NCI-H2081 treated with DMSO at 0.1 percent for 48 hours (cell line): ENCODE measurements at places on chromosomes 12 and 14.

DNA sequence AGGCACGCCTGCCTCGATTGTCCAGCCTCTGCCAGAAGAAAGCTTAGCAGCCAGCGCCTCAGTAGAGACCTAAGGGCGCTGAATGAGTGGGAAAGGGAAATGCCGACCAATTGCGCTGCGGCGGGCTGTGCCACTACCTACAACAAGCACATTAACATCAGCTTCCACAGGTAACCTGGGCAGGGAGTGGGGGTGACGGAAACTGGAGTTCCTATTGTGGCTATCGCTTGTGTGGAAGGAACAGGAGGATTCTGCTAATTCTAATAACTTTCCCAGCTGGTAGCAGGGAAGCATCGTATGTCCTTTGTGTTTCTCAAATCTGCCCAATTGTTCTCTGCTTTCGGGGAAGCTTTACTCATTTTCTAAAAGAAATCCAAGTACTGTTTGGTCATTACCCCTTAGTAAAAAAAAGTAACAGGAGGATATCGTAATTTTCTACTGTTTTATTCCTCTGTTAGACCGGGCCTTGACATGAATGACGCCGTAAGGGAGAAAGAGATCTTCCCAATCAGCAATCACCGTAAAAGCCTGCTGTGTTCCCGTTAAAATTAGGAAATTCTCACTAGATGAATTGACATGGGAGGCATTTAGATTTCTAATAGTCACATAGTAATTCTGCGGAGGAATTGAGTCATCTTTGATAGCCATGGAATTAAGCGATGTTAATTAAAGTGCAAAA is 449 bp downstream of the THAP2 start:
- DNase-seq = no peak

DNA sequence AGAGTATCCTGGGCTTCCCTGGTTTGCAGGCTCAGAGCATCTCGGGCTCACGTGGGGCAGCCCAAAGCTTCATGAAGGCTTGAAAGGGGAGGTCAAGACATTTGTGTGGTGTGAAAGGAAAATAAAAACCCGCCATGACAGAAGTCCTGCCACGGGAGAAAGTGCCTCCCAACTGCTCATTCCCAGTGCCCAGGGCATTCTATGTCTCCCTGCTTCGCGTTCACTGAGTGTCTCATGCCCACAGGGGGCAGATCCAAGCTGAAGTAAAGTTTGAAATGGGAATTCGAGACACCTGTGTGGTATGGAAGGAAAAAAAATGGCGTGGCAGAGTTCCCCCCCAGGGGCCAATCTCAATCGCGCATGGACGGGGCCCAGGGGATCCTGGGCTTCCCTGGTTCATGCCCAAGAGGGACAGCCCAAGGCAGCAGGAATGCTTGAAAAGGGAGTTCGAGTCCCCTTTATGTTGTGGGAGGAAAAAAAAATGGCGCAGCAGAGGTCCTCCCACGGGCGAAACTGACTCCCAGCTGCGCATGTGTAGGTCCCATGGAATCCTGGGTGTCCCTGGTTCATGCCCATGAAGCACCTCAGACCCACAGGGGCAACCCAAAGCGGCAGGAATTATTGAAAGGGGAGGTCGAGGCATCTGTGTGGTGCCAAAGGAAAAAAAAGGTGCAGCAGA is 576.7 kb downstream of the ALG10 start:
- no peak for DNase-seq

- no peak for DNase-seq
These were observed 16.3 kb downstream of the CREBL2 start for GRCh38 chr12:12628013-12628412.

GRCh38 chr12:80100591-80100990 is 1.3 kb downstream of the OTOGL start:
- no peak for DNase-seq

GRCh38 chr12:94650143-94651056 is at the start of gene TMCC3:
TMCC3 (minus strand) TSS chr12:94650557; CDS start chr12:94650430, 127 bp downstream.
- no peak for DNase-seq

- DNase-seq = no peak
These were observed 128.2 kb downstream of the RGS6 start for GRCh38 chr14:72060460-72060859.

DNA sequence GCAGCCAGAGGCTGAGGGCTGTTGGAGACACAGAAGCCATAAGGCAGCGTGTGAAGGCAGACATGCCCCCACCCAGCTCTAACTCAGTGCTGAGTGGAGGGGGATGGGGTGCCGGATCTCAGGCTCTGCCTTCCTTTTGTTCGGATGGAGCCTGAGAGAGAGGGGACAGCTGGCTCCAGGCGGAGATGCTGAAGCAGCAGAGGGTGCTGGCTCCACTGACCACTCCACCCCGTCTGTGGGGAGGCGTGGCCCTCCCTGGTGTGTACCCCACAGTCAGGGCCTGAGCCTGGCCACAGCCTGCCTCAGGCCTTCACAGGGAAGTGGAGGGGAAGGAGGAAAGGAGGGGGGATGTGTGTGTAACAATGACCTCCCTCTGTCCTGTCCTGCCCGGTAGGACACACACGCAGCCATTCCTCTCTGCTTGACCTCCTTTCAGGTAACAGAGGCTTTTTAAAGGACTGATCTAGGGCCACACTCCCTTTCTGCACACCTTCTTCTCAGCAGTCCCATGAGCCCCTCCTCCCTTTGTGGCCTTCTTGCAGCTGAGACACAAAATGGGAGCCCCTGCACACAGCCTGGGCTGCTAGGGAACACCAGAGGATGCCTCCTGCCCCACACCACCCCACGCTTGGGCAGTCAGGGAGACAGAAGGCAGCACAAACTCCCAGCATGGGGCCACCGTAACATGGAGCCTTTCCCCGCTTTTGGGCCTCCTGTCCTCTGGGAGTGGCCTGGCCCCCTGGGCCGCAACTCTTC is 9.6 kb upstream of the ENDOU start:
- DNase-seq = no peak

- DNase-seq = no peak
These were observed 36.7 kb downstream of the SPATS2 start for GRCh38 chr12:49403971-49404450.

DNA sequence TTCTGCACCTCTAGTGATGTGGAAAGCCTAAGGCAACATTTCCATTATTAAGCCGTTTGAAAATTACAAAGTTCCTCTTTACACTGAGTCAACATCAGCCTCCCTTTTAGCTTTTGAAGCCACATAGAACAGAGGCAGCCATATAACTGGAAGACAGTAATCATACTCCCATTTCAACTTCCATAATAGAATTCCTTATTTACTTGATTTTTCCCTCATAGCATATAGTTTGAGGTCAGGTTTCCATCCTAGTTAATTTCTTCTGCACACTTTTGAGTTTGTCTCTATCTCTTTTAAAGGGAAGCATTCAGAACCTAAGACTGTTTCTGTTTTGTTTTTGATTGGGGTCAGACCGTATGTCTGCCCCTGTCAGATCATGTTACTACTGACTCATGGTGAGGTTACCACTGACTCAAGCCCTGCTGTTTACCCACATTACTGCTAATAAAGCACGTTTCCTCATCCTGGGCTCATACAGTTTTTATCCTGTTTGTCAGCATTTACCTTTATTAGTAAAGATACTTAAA is 161.0 kb downstream of the SLC38A4 start:
- no peak for DNase-seq

- DNase-seq = no peak
These were observed 15.6 kb upstream of the TTC7B start for GRCh38 chr14:90831821-90832220.
